CD4-positive, alpha-beta T cell treated with Interleukin-15 for 1 hour (primary cell): ENCODE measurements at places on chromosomes 2 and 18.
A peak's percentile ranks its signal among the peaks of the same experiment; 100 is the strongest.

DNA sequence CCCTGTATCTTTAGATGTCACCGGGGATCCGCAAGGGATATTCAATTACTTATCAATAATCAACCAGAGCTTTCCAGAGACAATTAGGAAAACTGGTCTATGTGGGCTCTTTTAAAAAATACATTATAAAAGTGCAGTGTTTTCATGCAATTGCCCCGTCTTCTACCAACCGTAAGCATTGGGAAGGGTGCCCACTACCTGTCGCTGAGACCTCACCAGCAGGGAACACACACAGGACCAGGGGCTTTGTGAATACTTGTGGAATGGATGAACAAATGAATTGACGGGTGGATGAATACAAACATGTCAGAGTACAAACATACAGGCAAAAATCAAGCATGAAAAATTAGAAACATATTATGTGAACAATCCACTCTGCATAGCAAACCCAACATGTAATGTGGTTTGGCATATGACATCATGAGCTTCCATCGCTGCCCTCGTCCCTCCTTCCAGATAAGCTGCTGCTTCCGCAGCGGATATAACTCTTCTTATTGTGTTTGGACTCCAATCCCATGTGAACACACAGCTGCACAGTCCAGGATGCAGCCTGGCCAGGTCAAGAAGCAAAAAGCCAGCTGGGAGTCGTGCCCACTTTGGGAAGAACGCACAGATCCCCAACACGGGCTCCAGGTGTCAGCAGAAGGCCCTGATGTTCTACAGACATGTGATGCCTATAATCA lies 5.3 kb downstream of the FHL2 start:
- DNase-seq: no peak

- no peak for DNase-seq
Measured at GRCh38 chr18:73741946-73742345, 405.7 kb downstream of the FBXO15 start.

DNA sequence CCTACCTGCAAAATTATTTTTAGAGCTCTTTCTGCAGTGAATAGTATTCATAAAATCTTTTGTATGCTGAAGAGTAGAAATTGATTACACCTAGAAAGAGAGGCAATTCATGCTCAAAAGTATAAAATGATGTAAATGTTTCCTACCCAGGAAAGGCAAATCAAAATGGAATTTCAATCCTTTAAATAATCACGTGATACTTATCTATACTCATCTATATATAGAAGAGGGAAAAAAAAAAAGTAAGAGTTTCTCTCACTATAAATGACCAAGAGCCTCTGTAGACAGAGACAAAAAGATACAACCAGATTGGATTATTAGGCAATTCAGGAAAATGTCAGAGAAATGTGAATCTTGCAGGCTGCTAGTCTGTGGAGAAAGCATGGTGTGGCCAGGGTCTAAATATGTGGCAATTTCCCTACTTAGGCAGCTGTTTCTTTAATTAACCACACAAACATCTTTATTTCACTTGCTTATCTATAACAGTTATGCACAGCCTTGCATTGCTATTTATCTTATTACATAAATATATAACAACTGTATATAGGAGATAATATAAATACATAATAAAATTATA lies 39.5 kb downstream of the METTL8 start:
- no peak for DNase-seq

- DNase-seq: no peak
Measured at GRCh38 chr2:174773215-174773614, 8.9 kb upstream of the CHRNA1 start.

DNA sequence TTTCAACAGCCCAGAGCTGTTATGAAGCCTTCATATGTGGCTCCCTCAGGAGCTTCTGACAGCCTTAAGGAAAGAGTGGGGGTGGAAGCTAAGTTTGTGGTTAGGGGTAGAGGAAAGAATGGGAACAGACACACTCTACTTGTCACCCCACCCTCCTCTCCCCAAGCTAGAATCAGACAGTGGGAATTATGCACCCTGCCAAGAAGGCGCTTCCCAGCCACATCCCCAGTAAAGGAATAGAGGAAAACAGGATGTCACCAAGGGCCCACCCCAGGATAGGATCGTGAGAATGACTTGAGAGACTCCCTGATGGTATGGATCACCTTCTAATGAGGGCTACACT lies 32.4 kb upstream of the EML4 start:
- no peak for DNase-seq

DNA sequence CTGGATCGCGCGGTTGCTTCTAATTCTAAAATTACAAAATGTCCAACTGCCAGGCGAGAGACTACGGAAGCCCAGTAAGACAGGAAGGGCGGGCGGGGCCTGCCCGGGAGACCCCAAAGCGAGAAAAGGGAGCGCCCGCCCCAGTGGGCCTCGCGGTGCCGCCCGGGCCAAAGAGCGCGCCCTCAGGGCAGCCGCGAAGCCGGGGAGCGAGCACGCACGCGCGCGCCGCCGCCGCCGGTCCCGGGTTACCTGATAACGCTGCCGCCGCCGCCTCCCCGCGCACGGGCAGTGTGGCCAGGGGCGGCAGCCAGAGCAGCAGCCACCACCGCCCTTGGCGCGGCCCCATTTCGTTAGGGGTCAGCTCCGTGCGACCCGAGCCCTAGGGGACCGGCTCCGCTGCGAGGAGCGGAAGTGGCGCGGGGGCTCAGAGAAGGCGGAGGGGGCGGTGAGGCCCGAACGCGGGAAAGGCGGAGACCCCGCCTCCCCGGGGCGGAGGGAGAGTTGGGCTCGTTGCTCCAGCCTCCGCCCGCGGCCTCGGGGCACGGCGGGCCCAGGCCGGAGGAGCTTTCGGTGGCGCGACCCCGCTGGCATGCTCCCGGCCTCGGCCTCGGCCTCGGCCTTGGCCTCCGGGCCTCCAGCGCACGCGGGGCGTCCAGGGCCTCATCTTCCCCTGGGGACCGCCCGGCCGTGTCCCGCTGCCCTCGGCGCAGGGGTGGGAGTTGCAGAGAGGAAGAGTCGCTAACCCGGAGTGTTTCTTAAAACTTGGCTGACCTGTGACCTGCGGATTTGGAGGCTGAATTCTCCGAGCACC lies at the start of gene NEMP2:
TSS of gene NEMP2 (minus strand) at position 413 of the 811 bp plus-strand sequence. CDS start at position 346, 67 bp downstream.
- DNase-seq: peak; percentile 82

DNA sequence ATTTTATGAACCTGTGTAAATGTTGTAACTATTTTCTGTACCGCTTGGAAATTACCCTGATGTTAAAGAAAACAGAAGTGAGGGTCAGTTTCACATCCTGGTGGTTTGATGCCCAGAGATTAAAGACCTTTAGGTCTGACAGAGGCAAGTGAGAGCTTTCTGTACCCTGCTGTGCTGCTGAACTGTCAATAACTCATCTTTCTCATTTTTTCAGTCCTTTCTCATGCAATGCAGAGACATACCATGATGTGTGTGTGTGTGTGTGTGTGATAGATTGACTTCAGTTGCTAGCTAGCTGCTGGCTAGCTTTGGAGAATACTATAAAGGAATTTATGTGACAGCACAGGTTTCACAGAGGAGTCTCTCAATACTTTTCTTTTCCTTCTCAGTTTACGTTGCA lies 2025.6 kb upstream of the LRRTM1 start:
- no peak for DNase-seq

DNA sequence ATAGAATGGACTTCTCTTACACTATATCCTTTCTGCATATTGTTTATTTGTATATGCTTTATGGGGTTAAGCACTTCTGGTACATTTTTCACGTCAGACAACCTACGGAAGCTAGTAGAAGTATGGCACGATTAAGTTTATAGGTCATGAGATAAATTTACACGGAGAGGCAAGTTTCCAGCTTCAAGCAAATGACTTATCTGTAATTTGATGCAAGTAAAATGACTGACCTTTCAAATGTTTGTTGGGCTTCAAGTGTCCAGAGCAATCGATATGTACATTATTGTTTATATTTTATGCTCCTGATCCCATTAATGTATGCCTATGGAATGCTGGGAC lies 97.5 kb upstream of the EFEMP1 start:
- DNase-seq: no peak

- DNase-seq: no peak
Measured at GRCh38 chr2:214560618-214561190, 149.8 kb downstream of the VWC2L start.

GRCh38 chr18:3526421-3527354 lies 76.7 kb downstream of the TGIF1 start:
- DNase-seq: no peak

DNA sequence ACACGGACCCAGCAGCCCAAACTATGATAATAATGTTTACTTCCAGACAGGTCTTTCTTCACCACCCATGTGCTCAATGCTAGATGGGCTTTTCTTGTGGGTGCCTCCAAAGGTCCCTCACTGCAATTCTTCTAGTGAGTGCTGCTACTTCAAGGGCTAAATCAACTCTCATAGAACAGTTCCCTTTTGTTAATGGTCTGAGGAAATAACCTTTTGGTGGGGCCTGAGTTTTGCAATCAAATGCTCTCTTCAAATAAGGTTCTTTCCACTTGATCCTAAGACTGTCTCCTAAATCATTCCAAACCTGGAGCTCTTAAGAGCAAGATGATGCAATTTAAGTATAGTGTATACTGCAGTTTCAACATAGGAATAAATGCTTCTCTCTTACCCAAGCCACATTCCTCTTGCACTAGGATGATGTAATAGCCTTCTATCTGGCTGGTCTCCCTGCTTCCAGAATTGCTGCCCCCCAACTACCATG lies 6.0 kb downstream of the NEMP2 start:
- DNase-seq: no peak

GRCh38 chr2:168054657-168055056 lies 192.7 kb downstream of the STK39 start:
- DNase-seq: no peak

DNA sequence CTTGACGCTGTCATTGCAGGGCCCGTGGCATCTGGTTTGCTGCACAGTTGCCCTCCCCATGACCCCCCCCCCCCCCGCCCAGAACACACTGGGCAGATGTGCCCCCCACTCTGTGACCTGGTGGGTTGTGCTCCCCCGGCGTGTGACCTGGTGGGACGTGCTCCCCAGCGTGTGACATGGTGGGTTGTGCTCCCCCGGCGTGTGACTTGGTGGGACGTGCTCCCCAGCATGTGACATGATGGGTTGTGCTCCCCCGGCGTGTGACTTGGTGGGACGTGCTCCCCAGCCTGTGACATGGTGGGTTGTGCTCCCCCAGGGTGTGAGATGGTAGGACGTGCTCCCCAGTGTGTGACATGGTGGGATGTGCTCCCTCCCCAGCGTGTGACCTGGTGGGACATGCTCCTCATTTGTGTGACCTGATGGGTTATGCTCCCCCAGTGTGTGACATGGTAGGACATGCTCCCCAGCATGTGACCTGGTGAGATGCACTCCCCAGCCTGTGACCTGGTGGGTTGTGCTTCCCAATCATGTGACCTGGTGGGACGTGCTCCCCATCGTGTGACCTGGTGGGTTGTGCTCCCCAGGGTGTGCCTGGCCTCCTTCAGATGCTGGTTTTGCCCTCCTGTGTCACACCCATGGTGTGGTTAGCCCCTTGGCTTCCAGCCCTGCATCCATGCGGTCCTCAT lies 213.7 kb downstream of the AGAP1 start:
- DNase-seq: no peak

GRCh38 chr2:143284087-143284675 lies 155.0 kb downstream of the ARHGAP15 start:
- peak; percentile 30 for DNase-seq

GRCh38 chr2:224183086-224183485 lies 144.0 kb upstream of the SERPINE2 start:
- DNase-seq: no peak

DNA sequence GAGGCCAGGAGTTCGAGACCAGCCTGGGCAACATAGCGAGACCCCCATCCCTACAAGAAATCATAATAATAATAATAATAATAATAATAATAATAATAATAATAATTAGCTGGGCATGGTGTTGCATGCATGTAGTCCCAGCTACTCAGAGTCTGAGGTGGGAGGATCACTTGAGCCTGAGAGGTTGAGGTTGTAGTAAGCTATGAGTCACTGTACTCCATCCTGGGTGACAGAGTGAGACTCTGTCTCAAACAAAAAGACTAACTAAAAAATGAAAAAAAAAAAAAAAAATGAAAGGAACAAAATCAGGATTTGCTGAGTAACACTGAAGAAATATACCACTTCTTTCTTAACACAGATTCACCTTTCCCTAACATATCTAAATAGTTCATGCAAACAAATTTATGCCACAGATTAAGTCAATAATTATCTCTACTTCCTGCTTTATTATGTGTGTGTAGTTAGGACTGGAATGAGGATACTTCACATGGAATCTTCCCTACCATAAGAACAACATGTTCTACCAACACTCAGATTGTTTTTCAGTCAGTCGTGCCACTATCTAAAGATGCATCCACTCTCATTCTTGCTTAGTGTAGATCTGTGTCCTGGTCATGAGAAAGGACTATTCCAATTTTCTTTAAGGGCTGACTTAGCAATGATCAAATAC lies 928.7 kb downstream of the SLC4A3 start:
- DNase-seq: no peak

GRCh38 chr2:177622521-177622920 lies 229.9 kb downstream of the AGPS start:
- DNase-seq: no peak

DNA sequence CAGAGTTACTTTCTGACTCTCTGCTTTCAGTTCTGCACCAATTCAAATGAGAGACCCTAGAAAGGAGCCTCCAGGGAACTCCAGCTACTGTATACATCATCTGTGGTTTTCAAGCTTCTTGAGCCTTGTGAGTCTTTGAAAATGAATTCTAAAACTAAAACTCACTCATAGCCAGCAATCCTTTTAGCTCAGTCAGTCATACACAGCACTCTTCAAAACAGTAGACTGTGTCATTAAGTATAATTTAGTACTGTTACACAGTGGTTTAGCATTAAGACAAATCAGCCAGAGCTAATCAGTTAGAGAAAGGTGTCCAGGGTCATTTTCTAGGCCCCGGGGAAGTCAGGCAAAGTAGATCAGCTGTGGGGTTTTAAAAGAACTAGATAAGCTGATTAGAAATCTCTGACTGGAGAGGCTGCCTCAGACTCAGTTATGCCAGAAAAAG lies 322.1 kb upstream of the THUMPD2 start:
- DNase-seq: no peak

DNA sequence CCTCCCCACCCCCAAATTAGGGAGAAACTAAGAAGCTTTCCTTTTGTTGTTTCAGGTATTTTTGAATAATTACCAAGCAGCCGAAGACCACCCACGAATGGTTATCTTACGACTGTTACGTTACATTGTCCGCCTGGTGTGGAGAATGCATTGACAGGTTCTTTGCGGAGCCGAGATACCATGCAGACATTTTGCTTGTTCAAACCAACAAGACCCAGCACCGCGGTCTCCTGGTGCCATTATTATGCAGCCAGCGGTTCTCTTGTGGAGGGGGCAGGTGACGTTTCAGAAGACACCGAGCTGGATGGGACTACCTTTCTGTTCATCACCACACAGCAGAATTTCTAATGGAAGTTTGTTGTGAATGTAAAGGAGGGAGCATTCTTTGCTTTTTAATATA lies 43.4 kb downstream of the BCL2L11 start:
- DNase-seq: no peak

- no peak for DNase-seq
Measured at GRCh38 chr2:72851333-72851732, 25.5 kb upstream of the EXOC6B start.
